ENCODE measurements at places on chromosomes 5 and 9.

DNA sequence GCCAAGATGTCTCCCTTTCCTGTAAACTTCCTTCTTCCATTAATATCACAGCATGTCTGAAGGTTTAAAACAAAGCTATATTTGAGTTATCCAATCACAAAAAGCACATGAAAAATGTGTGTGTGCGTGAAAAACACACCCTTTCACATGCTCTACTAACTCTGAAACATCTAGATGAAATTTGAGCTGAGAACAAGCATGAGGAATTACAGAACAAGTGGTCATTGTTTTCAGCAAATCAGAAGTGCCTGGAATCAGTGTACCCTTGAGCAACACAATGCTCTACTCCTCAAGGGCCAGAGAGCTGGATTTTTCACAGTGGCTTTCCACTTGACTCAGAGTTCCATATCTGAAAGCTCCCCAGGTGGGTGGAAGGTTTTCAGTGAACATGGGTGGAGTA lies 255.9 kb downstream of the PSAT1 start:
- peak; percentile 47 for DNase-seq

DNA sequence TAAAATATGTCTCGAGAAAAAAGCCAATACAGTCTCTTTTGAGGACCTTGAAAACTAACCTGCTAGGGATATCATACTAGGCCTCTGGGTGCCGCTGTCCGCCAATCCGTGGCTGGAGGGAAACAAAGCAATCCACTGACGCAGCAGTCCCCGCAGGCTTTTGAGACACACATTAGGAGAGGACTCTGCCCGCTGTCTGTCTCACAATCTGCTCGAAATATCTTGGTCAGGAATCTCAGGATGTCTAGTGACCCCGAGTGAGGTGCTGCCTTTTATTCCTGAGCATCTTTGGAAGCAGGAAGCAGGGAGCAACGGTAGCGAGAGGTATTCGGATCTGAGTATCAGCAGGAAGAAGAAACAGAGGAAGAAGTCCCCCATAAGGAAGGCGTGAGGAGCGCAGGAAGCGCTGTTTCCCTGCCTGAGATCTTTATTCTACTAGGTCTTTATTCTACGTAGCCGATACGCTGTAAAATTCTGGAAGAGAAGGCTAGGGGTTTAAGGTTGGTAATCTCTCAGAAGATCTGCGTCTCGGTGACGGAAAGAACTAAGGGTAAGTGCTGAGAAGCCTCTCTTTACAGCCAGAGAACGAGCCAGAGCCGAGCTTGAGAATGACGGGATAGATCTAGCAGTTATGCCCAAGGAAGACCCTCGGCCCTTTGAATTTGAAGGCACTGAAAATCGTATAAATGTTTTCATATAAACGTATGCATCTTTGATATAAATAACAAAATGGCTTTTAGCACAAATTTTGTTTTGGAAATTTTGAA lies 4.0 kb upstream of the PCDHGA1 start:
- DNase-seq: peak; percentile 36

GRCh38 chr5:56545016-56545415 lies 270.3 kb upstream of the MAP3K1 start:
- DNase-seq: no peak

- DNase-seq: no peak
These were observed 111.2 kb downstream of the SMARCA2 start for GRCh38 chr9:2126331-2126803.

DNA sequence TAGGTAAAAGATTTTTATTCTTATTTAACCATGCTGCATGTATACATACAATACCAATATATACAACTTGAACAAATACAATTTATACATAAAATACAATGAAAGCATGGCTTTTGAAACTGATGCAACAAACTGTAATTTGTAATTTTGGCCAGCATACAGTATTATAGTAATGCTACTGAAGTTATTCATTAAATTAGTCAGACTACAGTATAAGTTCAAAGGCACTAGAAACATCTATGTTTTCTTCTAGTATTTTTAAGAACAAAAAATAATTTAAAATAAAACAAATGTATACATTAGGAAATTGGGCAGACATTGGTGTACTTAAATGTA lies 18.8 kb downstream of the IL4 start:
- DNase-seq: no peak

- peak; percentile 97 for DNase-seq
These were observed at the start of gene PWWP2A for GRCh38 chr5:160119142-160119904. Gene PWWP2A, minus strand, starts transcription at chr5:160119450. Its CDS starts 62 bp downstream, at chr5:160119388.

DNA sequence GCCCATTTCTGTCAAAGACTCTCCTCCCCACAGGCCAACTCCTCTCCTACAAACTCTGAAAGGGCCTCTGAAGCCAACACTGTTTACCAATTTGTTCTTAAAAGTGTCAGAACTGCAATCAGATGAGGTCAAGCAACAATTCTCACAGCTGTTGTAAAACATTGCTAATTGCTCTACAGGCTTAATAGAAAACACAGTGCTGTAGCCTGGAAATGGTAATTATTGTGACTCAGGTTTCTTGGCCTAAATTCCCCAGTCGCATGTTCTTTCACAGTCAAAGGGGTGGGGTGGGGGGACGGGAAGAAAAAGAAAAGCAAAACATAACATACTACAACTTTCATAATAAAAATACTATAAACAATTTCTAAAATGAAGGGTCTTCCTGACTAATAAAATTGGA lies 343.2 kb downstream of the DMAC1 start:
- no peak for DNase-seq

DNA sequence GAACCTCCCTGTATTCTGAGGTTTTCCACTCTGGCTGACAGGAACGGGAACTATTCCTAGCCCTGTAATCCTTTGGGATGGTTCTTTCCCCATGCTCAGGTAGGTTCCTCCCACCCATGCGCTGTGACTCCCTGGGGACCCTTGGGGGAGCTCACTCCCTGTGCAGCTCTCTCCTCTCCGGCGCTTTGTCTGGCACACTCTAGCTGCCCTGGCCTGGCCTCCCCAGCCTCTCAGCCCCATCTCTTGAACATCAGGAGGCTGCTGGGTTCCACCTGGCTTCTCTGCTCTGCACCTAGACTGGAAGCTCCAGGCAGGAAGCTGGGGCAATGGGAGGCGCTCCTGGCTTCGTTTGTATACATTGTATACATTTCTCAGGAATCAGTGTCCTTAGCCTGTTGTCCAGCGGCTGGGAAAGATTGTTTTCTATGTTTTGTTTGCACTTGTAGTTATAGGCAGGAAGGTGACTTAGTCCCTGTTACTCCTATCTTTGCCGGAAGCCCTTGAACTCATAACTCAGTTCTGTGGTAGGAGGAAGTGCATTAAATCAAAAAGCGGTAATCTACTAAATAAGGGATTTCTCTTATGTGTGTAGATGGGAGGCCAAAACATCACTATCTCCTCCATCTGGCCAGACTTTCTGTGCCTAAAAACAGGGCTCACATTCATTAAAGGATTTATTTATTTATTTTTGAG lies 20.4 kb downstream of the SLC25A25 start:
- DNase-seq: no peak

GRCh38 chr5:127998950-127999615 lies 84.5 kb upstream of the SLC12A2 start:
- no peak for DNase-seq

DNA sequence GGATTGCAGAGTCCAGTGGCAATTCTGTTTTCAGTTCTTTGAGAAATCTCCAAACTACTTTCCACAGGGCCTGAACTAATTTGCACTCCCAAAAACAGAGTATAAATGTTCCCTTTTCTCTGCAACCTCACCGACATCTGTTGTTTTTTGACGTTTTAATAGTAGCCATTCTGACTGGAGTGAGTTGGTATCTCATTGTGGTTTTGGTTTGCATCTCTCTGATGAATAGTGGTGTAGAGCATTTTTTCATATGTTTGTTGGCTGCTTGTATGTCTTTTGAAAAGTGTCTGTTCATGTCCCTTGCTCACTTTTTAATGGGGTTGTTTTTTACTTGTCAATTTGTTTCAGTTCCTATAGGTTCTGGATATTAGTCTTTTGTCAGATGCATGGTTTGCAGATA lies 72.6 kb downstream of the PALM2AKAP2 start:
- DNase-seq: no peak
